ENCODE measurements at places on chromosomes 7 and 10.

- no peak for DNase-seq
Measured at GRCh38 chr7:155071121-155071651, 1.1 kb downstream of the HTR5A start.

DNA sequence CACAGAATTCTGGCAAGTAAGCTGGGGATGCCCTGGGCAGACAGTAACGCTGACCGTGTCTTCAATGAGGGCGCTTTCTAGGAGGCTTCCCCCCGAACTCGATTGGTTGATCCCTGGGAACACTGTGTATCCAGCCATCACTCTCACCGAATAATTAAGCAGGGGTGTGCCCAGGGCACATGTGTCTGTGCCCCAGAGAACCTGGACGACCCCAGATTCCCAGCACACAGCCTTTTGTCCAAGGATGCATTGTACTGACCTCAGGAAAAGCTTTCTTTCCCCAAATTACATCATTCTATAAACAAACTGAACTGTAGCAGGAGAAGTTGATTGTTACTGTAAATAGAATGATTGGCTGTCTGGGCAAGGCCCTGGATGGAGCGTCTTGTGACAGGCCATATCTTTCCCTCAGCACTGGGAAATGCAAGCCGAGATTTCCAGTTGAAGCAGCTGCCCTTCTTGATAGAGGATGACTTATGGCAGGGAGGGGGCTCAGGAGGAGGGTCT, 6.6 kb upstream of the DEPP1 start:
- no peak for DNase-seq

GRCh38 chr7:123275036-123275753, 75.4 kb upstream of the SLC13A1 start:
- DNase-seq, result no peak

DNA sequence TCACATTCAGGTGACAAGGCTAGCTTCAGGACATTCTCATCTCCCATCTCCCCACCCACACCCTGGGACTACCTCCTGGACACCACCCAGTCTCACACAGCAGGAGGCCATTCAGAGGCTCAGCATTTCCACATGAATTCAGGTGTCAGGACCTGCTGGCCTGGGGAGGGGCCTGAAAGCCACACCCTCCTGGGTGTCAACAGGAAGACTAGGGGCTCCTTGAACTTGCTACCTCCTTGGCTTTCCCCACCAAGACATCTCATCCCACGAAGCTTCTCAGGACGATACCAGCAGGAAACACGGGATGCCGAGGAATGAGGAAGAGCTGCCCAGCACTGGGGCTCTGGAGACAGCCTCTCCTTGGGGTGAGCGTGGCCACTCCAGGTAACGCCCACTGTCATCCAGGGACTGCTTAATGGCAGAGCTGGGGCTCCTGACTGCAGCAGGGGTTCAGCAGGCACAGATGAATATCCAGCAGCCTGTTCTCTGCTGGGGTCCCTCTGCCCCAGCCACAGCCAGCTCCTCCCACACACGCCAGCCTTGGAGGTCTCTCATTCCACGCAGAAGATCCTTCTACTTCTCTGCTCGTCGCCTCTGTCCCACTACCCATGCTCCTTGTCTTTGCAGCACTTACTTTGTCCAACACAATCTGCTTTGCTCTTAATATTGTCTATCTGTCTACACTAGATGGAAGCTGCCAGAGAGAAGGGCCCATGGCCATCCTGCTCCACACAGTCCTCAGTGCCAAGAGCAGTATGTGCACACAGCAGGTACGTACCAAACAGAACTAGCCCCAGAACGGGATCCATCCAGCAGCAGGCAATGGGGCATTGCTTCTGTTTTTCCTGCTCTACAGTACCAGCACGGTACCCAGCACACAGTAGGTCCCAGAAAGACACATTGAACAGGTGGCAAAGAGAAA, 88.7 kb downstream of the FAM53B start:
- DNase-seq, result no peak

DNA sequence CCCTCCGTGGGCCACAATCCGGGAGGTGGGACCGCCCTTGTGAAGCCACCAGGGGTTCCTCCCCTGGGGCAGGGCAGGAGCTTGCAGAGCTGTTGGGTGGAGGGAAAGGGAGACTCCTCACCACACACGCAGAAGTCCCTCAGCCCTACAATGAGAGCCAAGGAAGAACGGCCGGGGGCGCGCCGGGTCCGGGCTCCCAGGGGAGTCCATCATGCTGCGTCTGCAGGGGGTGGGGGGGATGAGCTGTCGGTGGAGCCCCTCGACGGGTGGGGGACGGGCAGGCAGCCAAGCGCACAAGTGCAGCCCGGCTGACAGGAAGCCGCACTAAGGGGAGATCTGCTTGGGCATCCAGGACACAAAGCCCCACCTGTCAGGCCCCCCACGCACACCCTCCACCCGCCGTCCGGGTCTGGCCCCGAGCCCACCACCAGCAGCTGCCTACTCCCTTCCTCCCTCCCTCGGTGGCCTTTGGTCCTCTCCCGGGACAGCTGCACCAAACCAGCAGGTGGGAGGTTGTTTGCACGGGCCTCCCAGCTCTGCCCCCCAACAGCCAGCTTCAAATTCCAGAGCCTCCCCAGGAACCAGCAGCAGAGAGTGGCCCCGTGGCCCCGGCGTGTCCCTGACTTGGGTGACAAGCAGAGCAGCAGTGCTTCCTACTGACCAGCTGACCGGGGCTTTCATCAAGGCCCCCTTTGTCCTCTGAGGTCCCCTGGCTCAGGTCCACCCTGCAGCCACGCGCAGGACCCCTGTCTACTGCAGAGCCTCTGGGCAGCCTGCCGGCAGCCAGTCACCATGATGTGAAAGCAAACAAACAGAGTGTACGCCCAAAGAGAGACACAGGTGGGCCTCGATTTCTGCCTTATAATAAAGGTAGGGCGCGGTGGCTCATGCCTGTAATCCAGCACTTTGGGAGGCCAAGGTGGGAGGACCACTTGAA, 50.3 kb downstream of the HIP1 start:
- DNase-seq, result no peak

GRCh38 chr10:11835704-11836103, 12.5 kb downstream of the PROSER2 start:
- no peak for DNase-seq

Measured in T-helper 2 cell (primary cell).